ENCODE measurements at places on chromosomes 11 and 22.

DNA sequence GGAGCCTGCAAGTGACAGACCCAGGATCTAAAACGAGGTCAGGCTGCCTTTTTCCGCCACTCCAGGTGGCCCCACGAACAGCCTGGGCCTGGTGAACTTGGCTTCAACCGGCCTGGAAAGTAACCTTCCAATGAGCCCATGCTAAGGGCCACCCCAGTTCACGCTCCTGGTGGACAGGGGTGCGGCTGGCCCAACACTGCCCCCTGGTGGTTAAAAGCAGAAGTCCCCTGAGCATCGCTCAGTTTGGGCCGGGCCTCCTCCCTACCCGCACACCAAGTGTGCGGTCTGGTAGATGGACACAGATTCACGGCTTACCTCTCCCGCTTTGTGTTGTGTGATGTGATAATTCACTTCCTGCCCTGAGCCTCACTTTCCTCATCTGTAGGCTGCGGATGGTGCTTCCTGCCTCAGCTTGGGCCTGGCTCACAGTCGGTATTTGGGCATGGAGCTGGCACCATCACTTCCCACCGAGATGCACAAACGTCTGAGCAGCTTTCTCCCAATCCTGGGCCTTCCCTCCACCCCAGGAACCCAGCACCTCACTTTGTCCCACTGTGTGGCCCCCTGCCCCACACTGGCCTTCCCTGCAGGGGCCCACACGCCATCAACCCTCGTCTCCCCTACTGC is 13.7 kb upstream of the SEC14L3 start:
- ATAC-seq = peak; percentile 91

DNA sequence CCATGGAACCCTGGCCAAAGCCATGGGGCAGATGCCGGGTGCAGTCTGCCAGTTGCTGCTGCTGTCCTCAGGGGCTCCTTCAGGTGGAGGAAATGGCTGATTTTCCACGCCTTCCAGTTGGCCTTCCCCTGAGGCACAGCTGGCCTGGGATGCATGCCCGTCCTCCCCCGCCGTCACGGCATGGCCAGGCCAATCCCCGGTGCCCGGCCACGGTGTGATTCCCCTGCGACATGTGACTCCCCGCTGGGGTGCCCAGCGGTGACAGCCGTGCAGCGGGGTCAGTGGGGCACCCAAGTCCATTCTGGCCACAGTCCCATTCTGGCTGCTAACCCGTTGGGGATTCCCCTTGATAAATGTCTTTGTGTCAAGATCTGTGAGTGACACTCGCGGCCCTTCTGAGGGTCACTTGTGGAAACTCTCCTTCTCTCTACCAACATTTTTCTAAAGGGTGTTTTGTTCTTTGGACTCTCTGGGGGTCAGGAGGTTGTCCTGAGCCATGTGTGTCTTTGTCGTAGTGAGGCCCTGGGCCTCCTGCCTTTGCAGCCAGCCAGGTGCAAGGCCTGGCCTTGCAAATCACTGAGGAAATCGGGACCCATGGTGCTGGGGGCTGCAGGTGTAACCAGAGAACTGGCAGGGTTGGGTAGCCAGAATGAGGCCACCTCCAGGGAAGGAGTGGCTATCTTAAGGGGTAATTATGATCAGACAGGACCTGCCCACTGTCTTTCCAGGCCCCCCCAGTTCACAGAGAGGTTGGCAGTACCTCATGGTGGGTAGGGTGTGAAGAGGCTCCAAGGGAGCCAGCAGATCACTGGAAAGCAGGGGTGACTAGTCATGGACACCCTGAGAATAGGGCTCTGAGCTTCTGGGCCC is 37.1 kb downstream of the KCNQ1OT1 start:
- ATAC-seq = no peak

GRCh38 chr22:35883031-35883620 is 145.5 kb downstream of the RBFOX2 start:
- ATAC-seq = no peak

GRCh38 chr11:104164028-104164520 is at the start of gene PDGFD:
PDGFD (minus strand) TSS chr11:104164147.
- peak; percentile 86 for ATAC-seq

DNA sequence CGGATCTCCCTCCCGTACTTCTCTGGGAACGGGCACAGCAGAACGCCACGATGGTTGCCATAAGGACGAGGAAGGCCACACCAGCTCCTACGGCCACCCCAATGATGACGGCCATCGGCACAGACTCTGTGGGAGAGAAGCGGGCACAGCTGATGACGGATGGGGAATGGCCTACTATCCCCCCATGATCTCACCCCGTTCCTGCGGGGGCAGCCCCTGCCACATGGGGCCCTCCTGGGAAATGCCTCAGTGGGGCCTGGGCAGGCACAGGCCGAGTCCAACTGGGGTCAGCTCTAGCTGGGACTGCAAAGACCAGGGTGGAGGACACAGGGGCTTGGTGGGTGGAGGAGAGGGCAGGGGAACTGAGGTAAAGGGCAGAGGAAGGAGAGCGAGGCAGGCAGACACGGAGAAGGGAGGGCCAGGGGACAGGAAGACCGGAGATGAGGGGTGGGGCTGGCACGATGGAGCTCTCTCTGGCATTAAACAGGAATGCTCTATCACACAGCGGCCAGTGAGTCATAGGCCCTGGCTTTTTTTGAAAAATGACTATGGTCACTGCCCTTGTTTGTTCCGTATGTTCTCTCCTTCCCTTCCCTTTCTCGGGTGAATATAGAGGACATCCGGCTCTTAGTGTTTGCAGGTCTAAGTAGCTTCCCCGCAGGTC is 76.0 kb downstream of the ST3GAL4 start:
- ATAC-seq = no peak

- ATAC-seq = no peak
Observed at GRCh38 chr11:70057080-70057479, 21.0 kb upstream of the ANO1 start.
